ENCODE measurements at places on chromosomes 2 and 18.

DNA sequence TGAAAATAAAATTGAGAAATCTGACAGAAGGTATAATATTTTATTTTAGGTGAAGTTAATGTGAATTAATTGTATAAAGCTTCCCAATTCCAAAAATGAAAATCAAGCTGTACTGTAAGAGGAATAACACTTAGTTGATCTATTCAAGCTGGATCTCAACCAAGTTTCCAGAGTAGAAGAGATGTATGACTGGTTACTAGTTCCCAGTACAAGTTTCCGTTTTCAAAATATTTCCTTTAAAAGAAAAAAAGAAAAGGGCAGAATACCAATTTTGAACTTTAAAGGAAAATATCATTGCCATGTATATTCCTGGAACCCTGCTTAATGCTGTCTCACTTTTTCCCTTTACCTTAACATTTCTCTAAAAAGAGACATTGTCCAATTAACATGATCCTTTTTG, 308.5 kb downstream of the IRS1 start:
- no peak for DNase-seq

GRCh38 chr2:9488583-9489547, 14.5 kb downstream of the IAH1 start:
- no peak for DNase-seq

DNA sequence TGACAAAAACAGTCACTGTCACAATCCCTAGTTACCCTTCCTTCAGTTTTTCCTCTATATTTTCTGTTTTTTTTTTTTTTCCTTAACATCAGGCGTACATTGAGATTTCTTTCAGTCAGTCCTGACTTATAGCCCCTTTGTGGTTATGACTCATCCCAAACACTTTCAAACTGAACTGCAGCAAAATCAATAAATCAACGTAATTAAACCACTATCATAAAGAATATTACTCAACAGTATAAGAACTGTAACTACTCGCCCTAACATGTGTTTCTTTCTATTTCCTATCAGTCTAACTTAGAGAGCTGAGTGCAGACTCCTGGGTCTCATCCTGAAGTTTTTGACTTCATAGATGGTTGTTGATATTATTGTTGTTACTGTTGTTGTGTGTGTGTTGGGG, 523.5 kb downstream of the LRRTM4 start:
- no peak for DNase-seq

DNA sequence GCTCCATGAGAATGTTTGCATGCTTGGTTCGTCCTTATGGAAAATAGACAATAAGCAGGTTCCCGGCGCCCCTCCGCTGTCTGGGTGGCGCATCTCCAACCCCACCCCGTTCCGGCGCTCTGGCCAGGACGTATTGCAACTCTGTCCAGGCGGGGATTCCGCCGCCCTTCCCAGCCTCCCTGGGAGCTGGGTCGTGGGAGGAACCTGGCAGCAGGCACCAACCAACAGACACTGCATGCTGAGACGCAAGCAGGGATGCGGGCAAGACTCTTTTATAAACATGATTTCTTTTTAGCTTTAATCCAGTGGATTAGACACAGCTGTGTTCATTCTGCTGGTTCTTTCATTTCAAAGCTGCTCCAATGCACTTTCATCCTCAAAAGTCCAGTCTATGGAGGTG, 240.2 kb downstream of the SH3BP4 start:
- no peak for DNase-seq

GRCh38 chr2:170582751-170583463, 132.2 kb upstream of the SP5 start:
- DNase-seq, result no peak

DNA sequence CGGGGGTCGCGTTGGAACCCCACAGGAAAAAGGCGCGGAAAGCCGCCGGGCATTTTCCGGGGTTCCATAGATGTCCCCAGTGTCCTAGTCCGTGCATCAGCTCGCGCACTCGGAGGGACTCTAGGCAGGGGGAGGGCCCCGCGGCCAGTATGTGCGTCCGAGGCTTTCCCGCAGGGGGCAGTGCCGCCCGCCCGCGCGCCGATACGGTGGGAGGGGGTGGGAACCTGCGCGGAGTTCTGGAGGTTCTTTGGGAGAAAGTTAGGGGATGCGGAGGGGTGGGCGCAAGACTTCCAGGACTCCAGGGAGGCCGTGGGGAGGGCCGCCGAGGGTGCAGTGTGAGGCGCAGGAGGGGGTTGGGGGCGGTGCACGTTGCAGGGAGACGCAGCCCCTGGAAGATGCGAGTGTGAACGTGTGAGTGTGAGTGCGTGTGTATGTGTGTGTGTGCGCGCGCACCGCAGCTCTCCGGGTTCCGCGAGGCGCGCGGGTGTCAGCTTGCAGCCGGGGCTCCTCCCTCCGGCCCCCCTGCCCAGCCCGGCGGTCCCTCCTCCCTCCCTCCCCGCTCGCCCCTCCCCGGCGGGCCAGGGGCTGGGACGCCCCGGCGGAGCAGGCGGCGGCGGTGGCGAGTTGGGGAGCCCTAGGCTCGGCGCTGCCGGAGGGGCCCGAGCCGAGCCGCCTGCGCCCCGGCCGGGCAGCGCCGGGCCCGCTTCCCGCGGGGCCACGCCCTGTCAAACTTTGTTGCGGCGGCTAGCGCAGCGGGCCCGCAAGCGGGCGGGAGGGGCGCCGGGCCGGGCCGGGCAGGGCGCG, at the start of gene TCF7L1:
Gene TCF7L1 (plus strand): TSS at position 559 of the 804 bp plus-strand sequence. CDS start 293 bp downstream, outside the sequence.
- DNase-seq, result peak; percentile 54

DNA sequence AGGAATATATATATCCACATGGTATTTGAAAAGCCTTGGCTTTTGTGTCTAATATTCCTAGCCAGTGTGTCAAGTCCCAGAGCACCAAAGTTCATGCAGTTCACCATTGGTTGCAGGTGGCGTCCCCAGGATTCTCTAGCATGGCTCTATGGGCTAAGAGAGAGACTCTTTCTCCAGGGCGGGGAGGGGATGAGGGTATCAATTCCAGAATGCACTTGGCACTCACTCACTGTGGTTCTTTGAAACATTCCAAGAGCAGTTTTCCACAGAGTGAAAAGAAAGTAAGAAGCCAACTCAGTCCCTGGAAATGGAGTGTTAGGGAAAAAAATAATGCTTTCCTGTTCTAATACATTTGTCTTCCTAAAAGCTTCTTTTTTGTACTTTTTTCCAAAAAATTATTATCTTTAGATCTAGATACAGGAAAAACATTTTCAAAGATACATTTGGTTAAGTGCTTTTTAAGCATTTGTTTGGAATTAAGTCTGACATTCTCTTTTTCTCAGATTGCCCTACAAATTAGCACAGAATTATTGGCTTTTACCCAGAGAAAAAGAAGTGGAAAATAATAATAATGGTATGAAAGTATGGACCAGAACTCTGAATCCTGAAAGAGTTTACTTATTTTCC, 239.9 kb downstream of the PAX3 start:
- no peak for DNase-seq

DNA sequence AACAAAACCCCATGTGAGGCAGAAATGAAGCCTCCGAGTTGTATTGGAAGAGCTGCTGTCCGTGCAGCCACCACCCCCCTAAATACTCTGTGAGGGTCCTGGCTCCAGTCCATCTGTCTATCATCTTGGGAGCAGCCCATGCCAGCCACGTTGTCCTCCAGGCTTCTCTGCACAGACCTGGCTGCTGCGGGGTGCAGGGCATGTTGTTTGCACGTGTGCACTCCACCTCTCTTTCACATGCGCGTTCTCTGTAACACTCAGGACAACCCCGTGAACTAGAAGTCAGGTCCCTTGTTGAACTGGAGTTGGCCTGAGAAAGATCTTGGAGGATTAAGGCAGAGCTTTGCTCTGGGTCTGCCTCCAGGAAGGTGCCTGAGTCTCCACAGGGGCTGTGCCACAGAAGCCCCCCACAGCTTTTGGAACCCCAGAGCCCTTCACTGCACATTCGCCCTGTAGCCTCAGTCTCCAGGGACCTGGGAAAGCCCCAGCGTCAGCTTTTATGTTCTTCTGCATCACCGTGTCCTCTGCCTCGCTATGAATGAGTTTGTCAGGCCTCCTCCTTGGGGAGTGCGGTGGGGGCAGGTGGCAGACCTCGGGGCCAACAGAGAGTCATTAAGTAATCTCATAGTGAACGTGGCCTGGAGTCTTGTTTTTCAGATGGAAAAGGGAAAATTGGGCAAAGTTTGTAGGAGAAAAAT, 16.6 kb downstream of the RTP5 start:
- DNase-seq, result no peak

GRCh38 chr2:4140281-4140970, 437.1 kb downstream of the DCDC2C start:
- peak; percentile 82 for DNase-seq

GRCh38 chr18:9417073-9417851, 58.1 kb upstream of the RALBP1 start:
- no peak for DNase-seq
